ENCODE measurements at places on chromosomes 2 and 18.

GRCh38 chr2:101717071-101717845, 19.8 kb downstream of the MAP4K4 start:
- DNase-seq, result no peak

- no peak for DNase-seq
These were observed 11.6 kb upstream of the OLA1 start for GRCh38 chr2:174259981-174260380.

DNA sequence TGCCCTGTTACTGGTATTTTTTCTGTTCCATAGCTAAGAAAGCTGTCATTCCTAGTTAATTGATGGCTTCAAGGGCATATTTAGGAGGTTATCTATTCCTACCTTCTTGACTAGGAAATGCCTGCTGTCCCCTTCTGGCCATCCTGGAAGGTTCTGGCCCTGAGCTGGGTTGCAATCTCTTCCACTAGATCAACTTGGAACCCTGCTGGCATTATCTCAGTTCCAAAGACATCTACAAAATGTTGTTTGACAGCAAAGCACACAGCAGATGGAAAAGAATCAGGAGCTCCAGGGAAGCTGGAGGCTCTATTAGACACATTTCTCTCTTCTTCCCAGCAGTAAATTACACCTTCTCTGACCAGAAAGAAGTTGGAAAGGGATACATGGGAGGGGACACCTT, 192.1 kb downstream of the ARHGAP28 start:
- DNase-seq, result no peak

- no peak for DNase-seq
These were observed 137.9 kb downstream of the NAPG start for GRCh38 chr18:10663750-10664149.

- DNase-seq, result no peak
These were observed 320.1 kb downstream of the CYP26B1 start for GRCh38 chr2:71827524-71827901.

DNA sequence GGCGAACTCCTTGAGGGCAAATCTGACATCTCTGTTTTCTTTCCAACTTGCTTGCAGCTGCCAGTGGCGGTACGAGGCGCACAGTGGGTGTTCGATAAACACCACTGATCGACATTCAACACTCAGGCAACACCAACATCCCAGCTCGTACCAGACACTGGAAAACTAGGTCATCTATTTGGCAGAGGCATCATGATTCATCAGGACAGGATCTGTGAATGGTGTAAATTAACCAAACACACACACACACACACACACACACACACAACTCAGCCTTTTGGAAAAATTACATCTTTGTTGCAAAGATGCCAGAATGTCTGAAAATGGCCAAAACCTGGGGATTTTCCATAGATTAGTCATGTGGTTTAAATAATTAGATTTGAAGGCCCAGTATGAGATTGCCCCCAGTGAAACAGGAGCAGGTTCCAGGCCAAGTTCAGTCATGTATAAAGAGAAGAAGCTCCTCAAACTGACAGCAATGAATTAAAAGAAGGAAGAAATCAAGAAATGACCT, 150.5 kb upstream of the NCKAP5 start:
- DNase-seq, result no peak

- DNase-seq, result no peak
These were observed 304.4 kb upstream of the HS6ST1 start for GRCh38 chr2:128622955-128623620.

- no peak for DNase-seq
These were observed 72.0 kb upstream of the CTAGE1 start for GRCh38 chr18:22489704-22490103.

- DNase-seq, result no peak
These were observed 30.2 kb downstream of the XDH start for GRCh38 chr2:31384351-31384750.

- no peak for DNase-seq
These were observed 461.0 kb upstream of the CDH2 start for GRCh38 chr18:28637897-28638296.

DNA sequence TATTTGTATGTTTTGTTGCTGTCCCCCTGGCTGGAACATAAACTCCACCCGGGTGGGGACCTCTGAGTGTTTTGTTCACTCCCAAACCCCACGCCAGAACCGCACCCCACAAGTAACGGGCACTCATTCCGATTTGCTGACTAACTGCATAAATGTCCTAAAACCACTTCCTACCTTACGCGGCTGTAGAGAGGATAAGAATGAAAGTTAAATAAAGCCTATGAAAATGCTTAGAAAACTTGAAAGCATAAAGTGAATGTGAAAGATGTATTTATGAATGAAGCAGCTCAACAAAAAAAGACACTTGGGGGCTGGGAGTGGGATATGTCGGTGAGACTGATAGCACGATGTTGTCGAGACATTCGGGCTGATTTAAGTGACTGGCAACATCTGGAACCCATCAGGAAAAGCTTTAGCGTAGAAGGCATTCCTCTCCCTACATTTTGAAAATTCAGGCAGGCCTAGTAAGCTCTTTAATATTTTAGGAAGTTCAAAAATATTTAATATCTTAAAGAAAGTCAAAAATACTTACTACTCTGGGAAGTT, 206.7 kb downstream of the SH3RF3 start:
- no peak for DNase-seq

GRCh38 chr2:191276792-191277465, 31.7 kb downstream of the MYO1B start:
- DNase-seq, result no peak

GRCh38 chr2:11367170-11367730, 22.8 kb upstream of the ROCK2 start:
- no peak for DNase-seq

GRCh38 chr2:240255811-240256703, 115.6 kb upstream of the OTOS start:
- no peak for DNase-seq

DNA sequence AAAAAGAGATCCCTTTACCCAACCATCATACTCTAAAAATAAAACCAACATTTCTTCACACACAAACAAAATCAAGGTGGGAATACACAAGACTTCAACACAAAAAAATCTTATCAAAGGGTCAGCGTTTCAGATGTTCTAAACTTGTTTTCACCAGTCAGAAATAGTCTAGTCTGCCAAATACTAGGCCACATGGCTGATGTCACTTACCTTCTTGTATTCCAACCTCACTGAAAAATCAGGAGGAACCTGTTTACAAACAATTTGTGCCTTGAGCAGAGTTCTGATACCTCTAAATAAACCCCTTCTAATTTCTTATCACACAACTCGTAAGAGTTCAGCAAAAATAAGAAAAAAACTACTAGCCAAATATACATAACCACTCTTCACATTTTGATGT, 20.1 kb downstream of the FEZ2 start:
- no peak for DNase-seq

GRCh38 chr2:1548910-1549673, 135.8 kb downstream of the TPO start:
- no peak for DNase-seq

DNA sequence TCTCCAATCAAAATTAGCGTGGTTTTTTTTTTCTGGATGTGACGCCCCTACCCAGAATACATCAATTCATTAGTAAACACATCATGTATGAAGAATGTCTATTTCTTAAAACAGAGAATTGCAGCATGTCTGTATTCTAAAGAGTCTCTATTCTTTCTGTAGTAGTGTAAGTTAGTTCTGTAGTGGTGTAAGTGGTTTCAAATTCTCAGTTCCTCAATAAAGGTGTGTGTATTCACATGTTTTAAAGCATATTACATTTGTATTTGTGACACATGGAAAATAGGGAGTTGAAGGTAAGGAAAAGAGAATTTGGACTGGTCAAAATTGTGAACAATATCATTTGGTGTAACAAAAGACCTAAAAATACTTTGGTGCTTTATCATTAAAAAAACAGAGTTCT, 8.0 kb upstream of the GPR75 start:
- DNase-seq, result no peak

DNA sequence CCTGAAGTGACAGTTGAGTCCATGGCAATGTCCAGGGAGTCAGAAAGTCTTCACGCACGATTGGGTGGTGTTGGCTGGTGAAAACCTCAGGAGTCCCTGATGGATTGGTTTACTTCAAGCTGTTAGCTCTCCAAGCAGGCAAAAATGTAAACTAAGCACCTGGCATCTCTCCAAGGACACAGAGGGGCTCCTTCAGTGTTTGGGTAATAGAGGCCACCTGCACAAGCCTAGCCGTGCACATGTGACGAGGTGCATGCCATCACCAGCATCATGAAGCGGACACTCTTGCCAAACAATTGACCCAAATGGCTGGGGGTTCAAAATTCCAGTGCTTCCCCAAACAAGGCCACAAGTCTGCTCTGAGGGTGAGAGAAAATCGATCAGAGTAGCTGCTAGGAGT, 104.7 kb upstream of the CD302 start:
- no peak for DNase-seq

DNA sequence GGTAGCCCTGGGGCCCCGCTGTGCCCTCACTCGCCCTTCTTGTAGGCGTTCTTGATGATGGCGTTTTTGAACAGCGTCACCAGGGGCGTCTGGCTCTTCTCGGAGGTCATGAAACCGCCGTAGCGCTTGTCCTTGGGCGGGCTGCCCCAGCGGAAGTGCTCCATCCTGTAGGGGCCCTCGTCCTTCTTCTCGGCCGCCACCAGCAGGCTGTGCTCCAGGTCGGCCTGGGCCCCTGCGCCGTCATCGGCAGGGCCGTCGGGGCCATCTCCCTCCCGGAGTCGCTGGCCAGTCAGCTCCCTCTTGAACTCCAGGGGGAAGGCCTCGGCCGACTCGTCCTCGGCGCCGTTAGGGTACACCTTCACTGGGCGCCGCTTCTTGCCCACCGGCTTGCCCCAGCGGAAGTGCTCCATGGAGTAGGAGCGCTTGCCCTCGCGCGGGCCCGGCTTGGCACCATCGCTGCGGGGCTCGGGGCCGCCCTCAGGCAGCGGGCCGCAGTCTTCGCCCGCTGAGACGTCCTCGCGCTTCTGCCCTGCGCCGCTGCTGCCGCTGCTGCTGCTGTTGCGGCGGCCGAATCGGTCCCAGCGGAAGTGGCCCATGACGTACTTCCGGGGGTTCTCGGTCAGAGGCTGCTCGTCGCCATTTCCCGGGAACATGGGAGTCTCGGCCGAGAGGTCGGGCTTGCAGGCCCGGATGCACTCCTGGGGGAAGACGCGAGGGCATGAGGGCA, 7.2 kb downstream of the POMC start:
- peak; percentile 61 for DNase-seq

- DNase-seq, result no peak
These were observed 344.2 kb downstream of the LPIN1 start for GRCh38 chr2:12090590-12090989.

GRCh38 chr2:26011990-26012856, 21.7 kb upstream of the RAB10 start:
- DNase-seq, result no peak

GRCh38 chr2:174486563-174487107, at the start of gene GPR155:
Gene GPR155 (minus strand): TSS chr2:174487029. CDS start chr2:174481956, 5,073 bp downstream.
- no peak for DNase-seq

GRCh38 chr18:54845787-54846186, 17.5 kb downstream of the RAB27B start:
- no peak for DNase-seq

GRCh38 chr2:205706769-205707381, 24.6 kb downstream of the NRP2 start:
- peak; percentile 20 for DNase-seq

- DNase-seq, result no peak
These were observed 150.3 kb upstream of the MMADHC start for GRCh38 chr2:149737896-149738295.

All from activated CD4-positive, alpha-beta T cell treated with anti-CD3 and anti-CD28 coated beads for 24 hours (primary cell).